Adrenal gland (tissue), 19 donors: ENCODE measurements at places on chromosomes 11 and 22. TPM values are rescaled to one million over a fixed set of nuclear protein-coding genes. Genes with fewer than 3 reads are reported as not detected.

DNA sequence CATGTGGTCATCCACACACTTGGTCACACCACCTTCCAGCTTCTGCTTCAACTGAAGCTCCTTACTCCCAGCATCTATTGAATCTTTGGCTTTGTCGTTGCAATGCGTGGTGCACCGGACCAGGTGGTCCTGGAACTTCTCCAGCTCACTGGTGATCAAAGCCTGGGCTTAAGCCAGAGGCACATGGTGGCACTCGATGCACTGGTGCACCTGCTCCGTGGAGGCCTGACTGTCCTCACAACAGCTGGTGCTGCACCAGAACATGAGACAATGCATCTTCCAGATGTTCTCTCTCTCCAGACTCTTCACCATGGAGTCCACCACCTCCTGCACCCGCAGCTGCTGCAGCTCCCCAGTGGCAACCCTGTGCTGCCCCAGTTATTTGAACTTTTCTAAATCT, 56.0 kb downstream of the CELSR1 start:
- no peak for DNase-seq

The IL10RA gene
- 10.2 TPM for polyA plus RNA-seq

GRCh38 chr11:62152245-62153086, 28.7 kb downstream of the INCENP start:
- no peak for DNase-seq

The UCP2 gene
- 91.3 TPM for polyA plus RNA-seq

DNA sequence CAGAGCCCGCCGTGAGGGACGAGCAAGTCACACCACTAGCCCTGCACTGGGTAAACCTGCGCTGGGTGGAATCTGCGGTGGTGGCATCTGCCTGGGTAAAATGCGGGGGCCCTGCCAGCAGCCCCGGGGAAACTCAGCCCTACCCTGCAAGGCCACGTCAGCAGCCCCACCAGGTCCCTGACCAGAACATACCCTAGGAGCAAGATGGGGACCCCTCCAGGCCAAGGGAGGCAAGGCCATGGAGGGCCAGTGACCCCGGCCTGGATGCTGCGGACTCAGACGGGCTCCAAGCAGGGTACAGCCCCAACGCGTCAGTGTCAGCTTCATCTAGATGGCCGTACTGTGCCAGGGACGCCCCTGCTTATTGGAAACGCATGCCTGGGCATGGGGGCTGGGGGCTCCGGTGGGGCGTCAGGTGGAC, 26.3 kb downstream of the TOLLIP start:
- DNase-seq, result no peak

GRCh38 chr11:100719362-100719761, 32.3 kb downstream of the ARHGAP42 start:
- DNase-seq, result no peak

DNA sequence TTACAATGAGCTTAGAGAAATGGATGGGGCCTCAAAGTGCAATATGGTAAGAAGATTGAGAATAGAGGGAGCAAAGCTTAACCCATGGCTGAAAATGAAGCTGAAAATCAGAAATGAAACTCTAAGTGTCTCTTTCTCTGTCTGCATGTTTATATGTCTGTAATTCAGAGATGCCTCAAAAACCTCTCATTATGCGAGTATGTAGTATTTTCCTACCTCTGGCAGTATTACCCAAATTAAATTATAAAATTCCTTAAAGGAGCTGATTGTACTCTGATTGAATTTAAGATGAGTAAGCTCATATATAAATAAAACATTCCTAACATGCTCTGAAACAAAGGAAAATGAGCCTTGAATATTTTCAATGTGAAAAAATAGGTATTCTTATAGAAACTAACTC, 39.8 kb upstream of the PRSS23 start:
- DNase-seq, result no peak

The NXPE4 gene
- polyA plus RNA-seq, result not detected

DNA sequence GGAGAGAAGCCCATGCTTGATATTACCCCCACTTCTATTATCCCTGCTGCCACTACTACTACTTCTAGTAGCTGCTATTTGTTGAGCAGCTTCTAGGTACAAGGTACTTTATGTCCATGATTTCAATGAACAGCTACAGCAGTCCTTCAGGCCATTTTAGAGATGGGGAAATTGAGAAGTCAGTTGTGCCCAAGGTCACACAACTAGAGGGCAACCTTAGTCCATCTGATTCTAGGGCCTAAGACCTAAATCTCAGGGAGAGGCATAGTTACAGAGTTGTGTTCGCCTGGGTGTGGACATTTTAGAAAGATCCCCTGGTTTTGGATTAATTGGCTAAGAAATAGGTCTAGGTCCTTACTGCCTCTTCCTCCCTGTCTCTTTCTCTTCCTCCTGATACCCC, 52.3 kb downstream of the MICAL2 start:
- no peak for DNase-seq

GRCh38 chr11:72690166-72690565, 15.9 kb upstream of the PDE2A start:
- DNase-seq, result no peak
